Putamen (tissue), 1 donor: ENCODE measurements at places on chromosomes 2 and 18.

- DNase-seq: no peak
Measured at GRCh38 chr2:112229348-112229747, 25.5 kb downstream of the ZC3H8 start.

GRCh38 chr2:178331474-178332432, 119.2 kb downstream of the PRKRA start:
- no peak for DNase-seq

DNA sequence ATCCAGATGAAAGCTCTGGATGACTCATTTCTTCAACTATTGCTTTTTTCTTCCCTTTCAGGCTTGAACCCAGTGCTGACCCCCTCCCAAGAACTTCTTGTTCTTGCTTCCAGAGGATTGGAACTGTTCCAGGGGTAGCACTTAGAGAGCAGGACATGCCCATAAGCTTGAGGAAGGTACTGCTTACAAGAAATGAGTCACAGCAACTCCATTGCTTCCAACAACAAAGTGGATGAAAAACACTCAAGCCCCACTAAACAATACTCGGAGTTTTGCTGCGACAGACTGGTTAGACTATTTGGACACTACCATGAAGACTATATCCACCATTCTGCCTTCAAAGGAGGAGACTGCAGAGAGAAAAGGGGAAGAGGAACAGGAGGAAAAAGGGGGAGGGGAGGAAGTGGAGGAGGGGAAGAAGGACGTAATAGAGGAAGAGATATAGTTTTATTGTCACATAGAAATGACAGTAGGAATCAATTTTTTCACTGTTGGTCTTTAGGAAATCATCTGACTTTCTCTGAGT, 1.6 kb upstream of the EPC2 start:
- DNase-seq: no peak

DNA sequence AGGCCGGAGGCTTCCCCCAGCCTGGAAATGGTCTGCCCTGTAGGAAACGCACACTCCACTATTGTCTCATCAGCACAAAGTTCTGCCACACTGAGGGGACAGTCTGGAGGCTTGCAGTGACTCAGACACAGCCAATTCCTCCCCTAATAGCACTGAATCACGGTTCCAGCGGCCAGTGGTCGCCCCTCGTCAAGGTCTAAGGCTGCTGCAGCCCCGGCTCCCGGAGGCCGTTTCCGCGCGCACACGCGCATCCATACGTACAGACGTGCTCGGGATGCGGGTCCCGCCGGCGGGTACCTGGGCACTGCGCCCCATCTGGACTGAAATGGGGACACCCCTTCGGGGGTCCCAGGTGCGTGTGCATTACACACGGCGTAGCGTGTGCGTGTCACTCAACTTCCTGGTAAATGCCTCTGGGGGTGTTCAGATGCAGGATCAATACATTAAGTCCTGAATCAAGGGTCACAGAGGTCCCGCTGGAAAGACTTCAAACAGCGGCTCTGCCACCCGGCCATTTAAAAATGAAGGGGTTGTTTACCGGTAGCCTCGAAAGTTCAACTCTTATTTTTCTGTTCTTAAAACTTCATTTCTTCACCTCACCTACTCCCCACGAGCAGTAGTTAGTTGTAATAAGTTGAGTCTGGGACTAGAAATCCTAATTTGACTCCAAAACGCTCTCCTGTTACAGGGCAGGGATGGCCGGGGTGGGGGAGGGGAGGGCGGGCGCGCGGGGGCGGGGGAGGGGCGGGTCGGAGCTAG, 572 bp upstream of the ZNF516 start:
- no peak for DNase-seq

DNA sequence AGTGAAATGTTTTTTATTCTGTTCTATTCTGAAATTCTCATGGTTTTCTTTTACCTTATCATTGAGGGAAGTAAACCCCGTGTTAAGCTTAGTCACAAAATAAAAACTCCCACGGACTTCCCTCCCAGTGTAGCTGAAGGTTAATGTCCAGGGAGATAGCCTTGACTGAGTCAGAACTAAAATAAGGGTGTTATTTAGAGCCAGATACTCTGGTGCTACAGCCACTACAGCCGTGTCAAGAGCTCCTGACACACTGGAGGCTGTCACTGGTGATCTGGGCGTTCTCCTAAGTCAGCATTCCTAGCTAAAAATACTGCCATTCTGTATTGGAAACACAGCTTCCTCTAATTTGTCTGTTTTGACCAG, 82.0 kb upstream of the RANBP2 start:
- DNase-seq: no peak

GRCh38 chr2:69149631-69150215, 136.7 kb downstream of the ANTXR1 start:
- no peak for DNase-seq

DNA sequence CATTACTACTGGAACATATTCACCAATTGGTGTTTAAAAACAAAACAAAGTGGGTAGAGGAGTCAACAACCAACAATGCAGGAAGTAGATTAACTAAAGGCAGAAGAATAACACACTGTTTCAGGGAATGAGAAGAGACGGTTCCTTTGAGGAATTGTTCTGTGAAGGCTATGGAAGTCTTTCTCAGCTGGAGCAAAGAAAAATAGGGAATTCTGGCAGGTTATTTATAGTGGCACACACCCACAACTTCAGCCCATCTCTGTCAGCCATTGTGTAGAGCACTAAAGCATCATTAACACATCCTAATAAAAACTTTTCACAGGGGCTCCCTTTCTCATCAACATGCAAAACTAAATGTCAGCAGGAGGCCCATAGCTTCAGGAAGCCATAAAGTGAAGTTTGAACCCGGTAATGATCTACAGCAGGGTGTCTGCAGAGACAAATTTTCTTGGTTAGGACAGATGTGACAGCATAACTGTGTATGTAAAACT, 113.6 kb downstream of the CDH2 start:
- DNase-seq: no peak

GRCh38 chr2:237361194-237362004, 52.6 kb downstream of the COL6A3 start:
- no peak for DNase-seq

DNA sequence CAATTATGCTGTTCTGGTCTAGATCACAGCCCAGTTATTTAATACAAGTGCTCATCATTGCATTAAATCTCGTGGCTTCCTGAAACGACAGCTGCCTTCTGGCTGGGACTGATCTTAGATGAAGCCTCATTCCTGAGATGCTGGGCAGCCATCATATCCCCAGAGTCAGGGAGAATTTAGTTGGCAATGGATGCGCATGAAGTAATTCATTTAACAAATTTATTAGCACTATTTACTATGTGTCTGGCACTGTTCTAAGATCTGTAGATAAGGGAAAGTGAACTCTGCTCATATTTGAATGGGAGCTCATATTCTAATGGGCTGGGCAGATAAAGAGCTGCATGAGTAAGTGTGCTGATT, 244.7 kb downstream of the KCNS3 start:
- no peak for DNase-seq

- no peak for DNase-seq
Measured at GRCh38 chr2:130762031-130762909, 6.9 kb downstream of the AMER3 start.

- DNase-seq: no peak
Measured at GRCh38 chr2:144481666-144482065, 38.3 kb downstream of the ZEB2 start.

GRCh38 chr2:233462826-233463470, 103.6 kb downstream of the USP40 start:
- no peak for DNase-seq

DNA sequence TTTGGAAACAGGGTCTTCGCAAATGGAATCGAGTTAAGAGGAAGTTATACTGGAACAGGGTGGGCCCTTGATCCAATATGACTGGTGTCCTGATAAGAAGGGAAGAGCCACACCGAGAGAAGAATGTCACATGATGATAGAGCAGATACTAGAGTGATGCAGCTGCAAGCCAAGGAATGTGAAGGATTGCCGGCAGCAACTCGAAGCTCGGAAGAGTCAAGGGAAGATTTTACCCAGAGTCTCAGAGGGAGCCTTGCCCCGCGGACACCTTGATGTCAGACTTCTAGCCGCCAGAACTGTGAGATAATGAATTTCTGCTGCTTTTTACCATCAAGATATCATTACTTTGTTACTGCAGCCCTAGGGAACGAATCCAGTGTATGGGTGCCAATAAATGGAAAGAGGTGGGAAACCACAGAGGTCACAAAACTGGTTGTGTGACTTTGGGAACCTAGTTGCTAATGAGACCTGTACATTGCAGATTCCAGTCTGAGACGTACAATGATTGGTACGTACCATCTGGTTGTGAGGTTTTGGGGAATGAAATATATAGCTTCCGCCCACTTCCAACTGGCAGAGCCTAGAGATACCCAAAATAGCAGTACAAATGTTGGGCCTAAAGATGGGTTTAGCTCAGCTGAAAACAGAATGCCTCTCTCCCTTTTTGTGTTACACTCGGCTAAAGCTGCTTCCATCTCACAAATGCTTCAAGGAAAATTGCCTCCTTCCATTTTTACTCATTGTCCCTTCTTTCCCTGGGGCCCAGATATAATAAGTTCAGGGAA, 28.6 kb upstream of the VWA3B start:
- DNase-seq: no peak

- no peak for DNase-seq
Measured at GRCh38 chr2:105782646-105783045, 37.9 kb downstream of the NCK2 start.

GRCh38 chr2:239052798-239053665, 205.1 kb downstream of the TWIST2 start:
- no peak for DNase-seq

DNA sequence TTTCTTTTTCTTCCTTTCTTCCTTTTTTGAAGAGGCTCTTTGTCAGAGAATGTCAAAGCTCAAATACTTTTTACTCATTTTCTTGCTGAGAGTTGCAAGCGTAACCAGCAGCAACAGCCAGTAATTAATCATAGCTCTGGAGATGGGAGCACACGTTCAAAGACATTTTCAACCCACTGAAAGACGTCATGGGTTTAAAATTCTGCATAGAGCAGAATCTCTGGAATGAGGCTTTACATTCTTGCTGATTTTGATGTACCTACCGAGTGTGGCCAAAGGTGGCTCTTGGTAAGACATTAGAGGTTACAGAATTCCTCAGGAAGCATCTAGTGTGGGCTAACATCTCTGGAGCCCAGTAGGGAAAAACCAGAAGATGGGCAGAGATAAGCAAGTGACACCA, 292.5 kb downstream of the MTX2 start:
- peak; percentile 35 for DNase-seq

- no peak for DNase-seq
Measured at GRCh38 chr2:192029089-192029488, 165.6 kb downstream of the TMEFF2 start.

- peak; percentile 47 for DNase-seq
Measured at GRCh38 chr2:161223139-161223732, 63.0 kb downstream of the TANK start.

- no peak for DNase-seq
Measured at GRCh38 chr18:5250603-5251002, 44.9 kb downstream of the ZBTB14 start.

- DNase-seq: no peak
Measured at GRCh38 chr2:178088774-178089270, 16.2 kb upstream of the PDE11A start.

DNA sequence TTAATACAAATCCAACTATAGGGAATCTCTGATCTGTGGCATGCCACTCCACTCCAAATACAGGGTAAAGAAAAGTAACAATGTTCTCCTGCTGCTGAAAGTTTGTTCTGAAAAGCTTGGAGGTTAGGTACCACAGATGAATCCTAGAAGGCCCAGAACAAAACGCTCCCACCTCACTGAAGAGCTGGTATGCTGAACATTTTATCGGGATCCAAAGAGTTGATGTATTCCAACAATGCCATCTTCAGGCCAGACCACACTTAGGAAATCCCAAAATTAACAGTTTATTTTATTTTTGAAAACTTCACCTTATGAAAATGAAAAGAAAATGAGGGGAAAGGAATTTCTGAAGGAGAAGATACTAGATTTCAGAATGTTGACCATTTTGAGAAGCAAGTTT, 145.1 kb upstream of the CDH19 start:
- DNase-seq: peak; percentile 63

- no peak for DNase-seq
Measured at GRCh38 chr2:200603972-200604371, 18.2 kb downstream of the AOX1 start.

DNA sequence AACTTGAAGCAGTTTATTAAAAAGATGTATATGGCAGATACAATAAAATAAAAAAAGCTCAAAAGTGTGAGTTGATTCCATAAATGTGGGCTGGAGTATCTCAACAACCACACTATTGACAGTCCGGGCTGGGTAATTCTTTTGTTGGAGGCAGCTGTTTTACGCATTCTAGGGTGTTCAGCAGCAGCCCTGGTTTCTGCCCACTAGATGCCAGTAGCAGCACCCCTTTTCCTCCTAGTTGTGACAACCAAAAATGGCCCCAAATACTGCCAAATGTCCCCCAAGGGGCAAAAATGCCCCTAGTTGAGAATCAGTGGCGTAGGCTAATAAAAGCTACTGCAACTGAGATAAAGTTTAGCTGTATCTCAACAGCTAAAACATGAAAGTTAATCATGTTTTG, 44.8 kb downstream of the CHMP3 start:
- DNase-seq: peak; percentile 39

DNA sequence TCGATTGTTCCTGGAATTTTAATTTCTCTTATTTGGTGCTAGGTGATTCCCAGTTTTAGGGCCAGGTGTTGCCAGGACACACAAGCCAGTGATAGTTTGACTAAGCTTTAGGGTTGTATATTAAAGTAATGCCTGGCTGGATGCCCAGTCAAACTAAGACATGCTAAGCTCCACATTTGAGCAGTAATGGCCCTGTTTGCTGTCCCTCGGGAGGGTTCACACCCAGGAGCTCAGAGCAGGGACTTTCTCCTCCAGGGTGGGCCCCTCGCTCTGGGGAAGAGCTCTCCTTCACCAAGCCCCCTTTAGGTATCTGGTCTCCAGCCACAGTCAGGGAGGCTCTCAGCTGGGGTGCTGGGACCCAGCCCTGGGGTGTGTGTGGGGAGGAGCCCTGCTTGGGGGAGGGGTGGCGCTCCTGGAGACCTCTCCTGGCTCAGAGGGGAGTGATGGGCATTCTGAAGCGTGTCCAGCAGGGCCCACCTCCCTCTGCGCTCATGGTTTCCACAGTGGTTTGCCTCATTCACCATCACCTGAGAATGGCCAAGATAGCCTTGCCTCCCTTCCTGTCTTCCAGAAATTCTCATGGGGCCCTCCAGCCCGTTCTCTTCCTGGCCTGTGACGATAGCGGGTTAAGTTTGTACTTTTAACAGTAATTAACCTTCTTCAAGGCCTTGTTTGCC, 31.7 kb downstream of the INPP4A start:
- no peak for DNase-seq

DNA sequence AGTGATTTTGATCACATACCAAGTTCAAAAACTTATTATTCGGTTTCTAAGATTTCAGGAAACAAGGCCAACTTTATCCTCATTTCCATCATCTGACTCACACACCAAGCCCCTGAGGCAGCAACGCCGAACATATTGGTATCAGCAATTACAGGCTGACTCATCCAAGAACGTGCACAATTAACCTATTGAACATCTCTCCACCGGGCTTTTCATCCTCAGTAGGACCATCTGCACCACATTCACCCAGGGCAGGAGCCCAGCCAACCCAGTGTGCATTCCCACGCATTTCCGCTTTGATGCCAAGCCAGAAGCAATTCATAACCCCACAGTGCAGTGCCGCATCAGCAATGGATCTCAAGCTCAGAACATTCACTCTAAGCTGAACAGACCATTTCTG, 52.9 kb downstream of the SCG2 start:
- peak; percentile 20 for DNase-seq

GRCh38 chr2:194718881-194719280, 938.1 kb upstream of the SLC39A10 start:
- DNase-seq: no peak
